ENCODE measurements at places on chromosomes 5 and 9. TPM values are rescaled to one million over a fixed set of nuclear protein-coding genes. Genes with fewer than 3 reads are reported as not detected.

GRCh38 chr5:14463629-14464028, 118.0 kb upstream of the OTULINL start:
- DNase-seq: no peak

DNA sequence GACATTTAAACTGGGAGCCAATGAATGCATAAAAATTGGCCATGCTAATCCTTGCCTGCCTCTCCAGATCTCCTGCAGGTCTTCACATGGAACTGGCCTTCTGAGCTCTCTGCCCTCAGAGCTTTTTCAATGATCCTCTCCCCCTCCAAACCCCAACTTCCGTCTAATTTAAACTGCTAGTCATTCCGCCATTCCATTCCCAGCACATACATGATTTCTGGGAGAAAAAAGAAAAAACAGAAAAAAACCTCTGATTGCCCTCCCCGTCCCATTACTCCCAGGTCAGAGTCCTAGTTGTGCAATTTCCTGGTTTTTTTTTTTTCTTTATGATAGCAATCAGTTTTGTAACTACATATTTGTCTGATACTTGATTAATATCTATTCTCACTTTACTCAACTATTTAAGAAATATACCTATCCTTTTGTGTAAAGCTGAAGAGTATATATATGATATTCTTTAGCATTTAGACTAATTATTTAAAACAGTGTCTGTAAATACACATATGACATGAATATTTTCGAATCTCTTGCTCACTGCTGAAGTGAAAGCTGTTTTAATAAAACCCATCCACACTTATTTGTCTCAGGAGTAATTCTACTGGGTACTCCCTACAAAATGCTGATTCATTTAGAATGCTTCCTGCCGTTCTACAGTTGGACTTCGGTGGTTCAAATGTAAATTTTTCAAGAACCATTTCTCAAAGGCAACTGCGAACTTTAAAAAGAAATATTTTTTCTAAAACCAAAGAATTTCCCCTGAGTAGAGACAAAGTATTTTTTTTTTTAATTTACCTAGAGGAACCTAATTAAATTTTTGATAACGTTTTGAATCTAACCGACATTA, 1.6 kb downstream of the HINT1 start:
- DNase-seq: no peak

DNA sequence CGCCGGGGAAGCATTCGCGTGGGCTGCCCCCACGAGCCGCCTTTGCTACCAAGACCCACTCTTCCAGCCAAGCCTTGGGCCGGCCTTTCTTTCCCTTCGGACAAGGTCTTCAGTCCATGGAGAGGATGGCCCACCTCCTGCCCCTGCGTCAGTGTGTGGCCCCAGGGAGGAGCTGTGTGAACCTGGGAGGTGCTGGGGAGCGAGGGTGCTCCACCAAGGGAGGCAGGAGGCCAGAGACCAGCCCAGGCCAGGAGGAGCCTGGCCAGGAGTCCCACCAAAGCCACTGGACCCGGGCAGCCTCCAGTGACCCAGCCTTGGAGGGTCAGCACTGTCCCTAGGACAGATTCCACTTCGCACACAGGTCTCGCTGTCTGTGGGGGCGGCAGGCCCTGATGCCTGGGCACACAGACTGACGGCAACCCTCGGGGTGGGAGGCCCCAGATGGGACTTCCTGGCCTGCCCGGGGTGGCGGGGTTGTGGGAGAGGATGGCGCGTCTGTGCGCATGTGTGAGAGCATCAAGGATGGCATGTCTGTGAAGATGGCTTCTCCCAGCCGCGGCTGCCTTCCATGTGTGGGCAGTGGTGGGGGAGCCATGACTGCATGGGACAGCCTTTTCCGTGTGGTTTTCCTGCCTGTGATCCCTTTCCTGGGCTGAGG, 113.3 kb upstream of the LPCAT1 start:
- DNase-seq: peak; percentile 47

DNA sequence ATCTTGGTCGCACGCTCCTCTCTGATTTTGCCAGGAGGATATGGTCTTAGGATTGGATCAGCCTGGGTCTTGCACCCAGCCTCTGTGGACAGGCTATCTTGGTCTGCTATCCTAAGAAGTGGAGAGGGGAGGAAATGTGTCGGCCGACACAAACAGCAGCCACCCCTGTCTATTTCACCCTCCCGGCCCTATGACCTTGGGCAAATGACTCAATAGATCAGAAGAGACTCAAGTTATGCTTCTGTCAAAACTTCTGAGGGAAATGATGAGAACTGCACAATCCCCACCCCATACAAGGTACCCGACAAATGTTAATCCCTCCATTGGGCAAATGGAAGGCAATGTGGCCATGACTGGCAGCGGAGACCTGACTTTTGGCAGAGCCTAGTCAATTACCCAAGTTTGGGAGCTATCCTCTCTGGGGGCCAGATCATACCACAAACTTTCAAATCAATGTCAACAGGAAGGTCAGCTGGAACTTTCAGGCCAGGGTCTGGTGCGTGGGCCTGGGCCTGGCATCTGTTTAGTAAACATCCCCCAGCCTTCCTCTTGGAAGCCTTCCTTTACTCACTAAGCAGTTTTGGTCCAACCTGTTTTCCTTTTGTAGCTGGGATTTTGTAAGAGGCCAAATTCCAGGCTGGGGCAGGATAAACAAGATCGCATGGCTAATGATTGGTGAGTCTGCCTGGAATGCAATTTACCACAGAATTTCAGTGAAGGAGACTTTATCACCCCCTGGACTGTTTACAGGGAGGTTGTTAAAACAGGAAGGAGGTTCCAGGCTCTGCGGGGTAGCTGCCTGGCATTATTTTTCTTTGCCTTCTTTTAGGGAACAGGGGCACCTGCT, 64.2 kb upstream of the CPEB4 start:
- peak; percentile 56 for DNase-seq

DNA sequence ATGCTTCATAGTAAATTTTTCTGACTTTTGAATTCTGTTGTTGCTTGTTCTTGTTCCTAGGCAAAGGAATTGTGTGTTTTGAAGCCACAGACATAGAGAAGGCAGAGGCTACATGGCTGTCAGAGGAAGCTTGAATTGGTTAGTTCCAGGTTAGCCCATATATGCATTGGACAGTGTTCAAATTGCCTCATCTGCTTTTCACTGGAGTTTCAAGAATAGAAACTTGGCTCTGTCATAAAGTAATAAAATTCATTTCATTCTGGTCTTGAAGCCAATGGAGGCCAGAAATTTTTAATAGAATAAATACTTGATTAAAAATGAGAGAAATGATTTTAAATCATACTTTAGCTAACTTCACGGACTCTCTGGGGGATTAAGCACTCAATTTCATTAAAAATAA, 178.0 kb downstream of the YIPF5 start:
- DNase-seq: no peak

- DNase-seq: no peak
Measured at GRCh38 chr5:14696057-14696456, 31.5 kb downstream of the OTULIN start.

The BTNL8 gene
- total RNA-seq: not detected

The PCDHB15 gene
- 1.0 TPM for total RNA-seq

The SLC6A3 gene
- not detected for total RNA-seq
